ENCODE measurements at places on chromosomes 1 and 21. TPM values are rescaled to one million over a fixed set of nuclear protein-coding genes. Genes with fewer than 3 reads are reported as not detected.

MTR gene
- 46.4 TPM for total RNA-seq

DNA sequence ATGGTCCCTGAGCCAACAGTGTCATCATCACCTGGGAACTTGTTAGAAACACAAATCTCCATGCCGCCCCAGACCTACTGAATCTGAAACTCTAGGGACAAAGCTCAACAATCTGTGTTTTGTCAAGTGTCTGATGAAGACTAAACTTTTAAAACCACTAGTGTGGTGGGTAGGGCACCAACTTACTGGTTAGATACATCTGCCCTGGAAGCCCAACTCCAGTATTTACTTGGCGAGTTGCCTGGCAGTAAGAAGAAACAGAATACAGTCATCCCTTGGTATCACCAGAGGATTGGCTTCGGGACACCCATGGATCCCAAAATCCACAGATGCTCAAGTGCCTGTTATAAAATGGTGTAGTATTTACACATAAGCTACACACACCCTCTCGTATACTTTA lies 367.9 kb upstream of the DUSP10 start:
- DNase-seq = no peak

CELA3A gene
- total RNA-seq = 25.1 TPM

MPL gene
- total RNA-seq = not detected

- no peak for DNase-seq
Observed at GRCh38 chr1:178726545-178726944, 1.5 kb downstream of the RALGPS2 start.

CCDC27 gene
- not detected for total RNA-seq

AMY1C gene
- not detected for total RNA-seq

DNA sequence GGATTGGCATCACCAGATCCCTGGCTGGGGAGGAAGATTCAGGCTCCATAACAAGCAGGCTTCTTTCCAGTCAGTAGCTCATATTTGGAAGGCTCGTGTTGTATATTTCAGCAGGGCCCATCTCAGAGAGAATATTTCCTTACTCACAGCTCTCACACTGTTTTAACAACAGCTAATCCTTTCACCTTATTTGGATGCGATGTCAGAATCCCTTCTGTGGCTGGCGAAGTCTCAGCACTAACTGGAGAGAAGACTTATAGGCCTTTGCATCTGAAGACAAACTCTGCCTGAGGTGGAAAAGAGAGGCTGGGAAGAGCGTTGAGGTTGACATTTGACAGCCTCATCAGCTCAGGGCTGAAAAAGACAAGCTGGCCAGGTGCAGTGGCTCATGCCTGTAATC lies 47.2 kb upstream of the CAPZB start:
- no peak for DNase-seq
